T-helper 9 cell (primary cell): ENCODE measurements at places on chromosomes 12 and 14.

- no peak for DNase-seq
Measured at GRCh38 chr12:127629066-127629820, 637.7 kb upstream of the TMEM132C start.

- no peak for DNase-seq
Measured at GRCh38 chr12:49527361-49528130, 11.3 kb upstream of the KCNH3 start.

- no peak for DNase-seq
Measured at GRCh38 chr12:32098112-32098511, 8.5 kb upstream of the BICD1 start.

GRCh38 chr14:95462491-95462890, 54.0 kb downstream of the SYNE3 start:
- no peak for DNase-seq

DNA sequence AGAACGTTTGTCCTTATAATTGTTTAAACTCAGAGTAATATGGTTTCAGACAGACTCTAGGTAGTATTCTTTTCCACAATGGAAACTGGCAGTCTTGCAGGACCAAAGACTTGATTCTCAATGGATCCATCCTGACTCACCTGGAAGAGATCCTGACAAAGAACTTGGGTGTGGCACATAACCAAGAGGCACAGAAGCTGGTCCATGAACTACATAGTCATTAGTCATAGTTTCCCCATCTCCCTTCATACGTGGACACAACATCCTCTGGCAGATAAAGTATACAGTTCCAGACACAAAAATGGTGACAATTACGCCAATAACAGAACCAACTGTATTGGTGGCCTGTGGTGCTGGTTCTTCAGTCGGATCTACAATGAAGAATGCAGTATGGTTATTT, 55.8 kb downstream of the BCL2L14 start:
- DNase-seq: no peak

DNA sequence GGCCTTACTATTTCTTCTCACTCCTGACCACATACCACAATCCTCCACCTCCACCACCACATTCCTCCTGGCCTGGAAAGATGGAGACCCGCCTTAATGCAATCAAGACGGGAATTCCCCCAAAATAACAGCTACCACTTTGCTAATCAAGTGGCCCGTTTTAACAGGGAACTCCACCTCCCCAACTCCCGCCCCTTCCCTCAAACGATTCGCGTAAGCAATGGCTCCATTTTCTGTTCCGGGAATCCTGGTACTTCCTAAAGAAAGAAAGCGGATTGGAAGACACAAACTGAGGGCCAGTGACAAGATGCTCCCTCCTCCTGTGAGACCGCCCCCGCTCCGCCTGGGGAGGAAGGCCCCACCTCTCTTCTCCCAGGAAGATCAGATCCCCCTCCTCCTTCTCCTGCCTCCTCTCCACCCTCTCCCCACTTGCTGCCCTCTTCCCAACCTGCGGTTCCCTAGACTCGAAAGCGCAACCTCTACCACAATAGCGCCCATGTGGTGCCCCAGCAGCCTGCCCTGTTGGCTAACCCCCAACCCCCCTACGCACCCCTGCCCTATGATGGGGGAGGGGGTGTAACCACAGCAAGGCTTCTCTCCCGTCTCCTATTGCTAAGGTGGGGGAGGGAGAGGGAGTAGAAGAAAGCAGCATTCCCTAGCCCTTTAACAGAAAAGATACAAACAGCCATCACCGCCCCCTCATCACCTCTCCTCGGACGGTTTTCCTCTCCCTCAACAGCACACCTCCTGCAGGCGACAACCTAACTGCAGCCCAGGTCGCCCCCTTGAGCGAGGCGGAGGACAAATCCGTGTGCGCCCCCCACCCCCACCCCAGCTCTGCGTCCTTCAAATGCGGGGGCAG, 777 bp downstream of the ARF3 start:
- DNase-seq: peak; percentile 5

- DNase-seq: no peak
Measured at GRCh38 chr12:6113691-6114475, 10.6 kb downstream of the VWF start.
